Metanephros (tissue), 2 donors: ENCODE measurements at places on chromosomes 2 and 18. TPM values are rescaled to one million over a fixed set of nuclear protein-coding genes. Genes with fewer than 3 reads are reported as not detected.

The C1QL2 gene
- total RNA-seq = not detected

The LYG1 gene
- total RNA-seq = 1.1 TPM

The MGAT4A gene
- 24.2 TPM for total RNA-seq

The B3GNT7 gene
- 4.7 TPM for total RNA-seq

The LYPD1 gene
- total RNA-seq = 57.0 TPM

The MAPK4 gene
- 5.1 TPM for total RNA-seq

The TM4SF20 gene
- total RNA-seq = not detected

The DPP4 gene
- 85.9 TPM for total RNA-seq

The KATNAL2 gene
- 8.3 TPM for total RNA-seq

The REL gene
- 19.3 TPM for total RNA-seq

The PPP3R1 gene
- 43.0 TPM for total RNA-seq

The HTR2B gene
- total RNA-seq = 16.9 TPM

The RRM2 gene
- total RNA-seq = 26.7 TPM

The MFSD2B gene
- total RNA-seq = 2.2 TPM

The RBM45 gene
- total RNA-seq = 19.3 TPM

The CIB4 gene
- 0.29 TPM for total RNA-seq

The LYPD6B gene
- total RNA-seq = 13.0 TPM
